ENCODE measurements at places on chromosomes 1 and 21.

- H3K36me3 ChIP-seq = no peaks in the 10 kb centered on the region
- DNase-seq = no peak
- H3K4me1 ChIP-seq = no peaks in the 10 kb centered on the region
- H3K27me3 ChIP-seq = no peaks in the 10 kb centered on the region
Observed at GRCh38 chr1:54608566-54609230, 14.6 kb downstream of the FAM151A start.

DNA sequence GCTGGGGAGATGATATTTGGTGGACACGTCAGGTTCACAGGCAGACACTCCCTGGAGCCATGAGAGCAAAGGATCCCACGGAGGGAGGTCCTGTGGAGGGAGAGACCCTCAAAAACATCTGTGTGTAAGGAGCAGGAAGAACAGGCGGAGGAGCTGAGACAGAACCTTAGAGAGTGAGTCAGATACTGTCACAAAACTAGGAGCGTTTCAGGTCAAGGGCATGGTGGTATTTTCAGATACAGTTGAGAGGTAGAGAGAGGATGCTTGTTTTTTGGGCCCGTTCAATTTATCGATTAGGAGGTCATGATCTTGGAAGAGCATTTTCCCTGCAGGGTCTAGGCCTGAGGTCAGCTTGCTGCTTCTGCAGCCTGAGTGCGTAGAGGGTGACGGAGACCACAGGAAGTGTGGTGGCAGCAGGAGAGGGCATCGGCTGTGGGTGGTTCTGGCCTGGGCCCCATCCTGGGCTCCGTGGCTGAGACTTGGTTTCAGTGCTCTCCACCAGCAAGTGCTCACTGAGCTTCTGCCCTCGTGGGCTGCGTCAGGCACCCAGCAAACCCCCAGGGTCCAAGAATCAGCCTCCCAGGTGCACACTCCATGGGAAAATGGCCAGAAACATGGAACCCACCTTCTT, 39.9 kb downstream of the SPSB1 start:
- H3K27ac ChIP-seq = no peak overlapping the region
- H3K4me3 ChIP-seq = no peak overlapping the region
- H3K36me3 ChIP-seq = no peaks in the 10 kb centered on the region
- no peaks in the 10 kb centered on the region for H3K4me1 ChIP-seq
- DNase-seq = no peak

DNA sequence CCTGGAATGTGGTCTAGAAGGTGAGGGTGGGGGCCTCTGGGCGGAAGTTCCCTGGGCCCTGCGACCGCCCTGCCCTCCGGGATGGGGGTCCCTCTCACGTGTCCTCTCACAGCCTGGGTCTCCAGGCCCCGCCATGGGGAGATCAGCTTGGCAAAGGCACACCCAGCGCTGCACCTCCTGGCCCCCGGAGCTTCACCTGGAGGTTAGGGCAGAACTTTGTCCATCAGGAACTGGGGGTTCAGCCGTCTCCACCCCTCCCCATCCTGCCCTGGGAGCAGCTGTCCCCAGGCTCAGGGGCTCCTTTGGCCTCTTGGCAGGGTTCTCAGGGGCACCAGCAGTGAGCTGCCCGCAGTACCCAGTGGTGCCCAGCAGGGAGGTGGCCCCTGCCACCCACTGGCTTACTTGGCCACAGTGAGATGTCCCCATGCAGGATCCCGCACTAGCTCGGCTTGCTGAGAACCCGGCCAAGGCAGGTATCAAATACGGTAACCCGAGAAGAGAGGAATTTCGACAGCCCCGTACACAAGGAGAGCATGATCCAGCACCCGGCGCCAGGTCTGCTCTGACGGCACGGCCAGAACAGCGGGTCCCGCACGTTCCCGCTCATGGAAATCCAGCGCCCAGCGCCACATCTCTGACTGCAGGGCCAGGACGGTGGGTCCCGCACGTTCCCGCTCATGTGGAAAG, 36.7 kb downstream of the RRP1 start:
- no peak for DNase-seq
- H3K27me3 ChIP-seq = peaks cover 7% of the 10 kb centered on the region
- peaks cover 8% of the 10 kb centered on the region for H3K4me1 ChIP-seq
- no peak overlapping the region for H3K27ac ChIP-seq
- no peak overlapping the region for H3K4me3 ChIP-seq

GRCh38 chr1:90122654-90123340, 127.9 kb downstream of the ZNF326 start:
- H3K4me3 ChIP-seq = no peak overlapping the region
- no peaks in the 10 kb centered on the region for H3K4me1 ChIP-seq
- DNase-seq = no peak
- H3K27ac ChIP-seq = no peak overlapping the region

- no peak overlapping the region for H3K27ac ChIP-seq
- no peaks in the 10 kb centered on the region for H3K4me1 ChIP-seq
- no peak overlapping the region for H3K4me3 ChIP-seq
- H3K27me3 ChIP-seq = no peaks in the 10 kb centered on the region
- no peaks in the 10 kb centered on the region for H3K36me3 ChIP-seq
Observed at GRCh38 chr1:235295902-235296350, 32.1 kb downstream of the ARID4B start.

GRCh38 chr21:39051588-39051949, 131.7 kb downstream of the PSMG1 start:
- peak overlapping the region; percentile 67 for H3K27ac ChIP-seq
- H3K4me1 ChIP-seq = peaks cover 16% of the 10 kb centered on the region
- no peaks in the 10 kb centered on the region for H3K27me3 ChIP-seq
- no peak overlapping the region for H3K4me3 ChIP-seq
- peak; percentile 93 for DNase-seq

Measured in GM23248 (cell line).